AG20443 (cell line): ENCODE measurements at places on chromosomes 2 and 18.

DNA sequence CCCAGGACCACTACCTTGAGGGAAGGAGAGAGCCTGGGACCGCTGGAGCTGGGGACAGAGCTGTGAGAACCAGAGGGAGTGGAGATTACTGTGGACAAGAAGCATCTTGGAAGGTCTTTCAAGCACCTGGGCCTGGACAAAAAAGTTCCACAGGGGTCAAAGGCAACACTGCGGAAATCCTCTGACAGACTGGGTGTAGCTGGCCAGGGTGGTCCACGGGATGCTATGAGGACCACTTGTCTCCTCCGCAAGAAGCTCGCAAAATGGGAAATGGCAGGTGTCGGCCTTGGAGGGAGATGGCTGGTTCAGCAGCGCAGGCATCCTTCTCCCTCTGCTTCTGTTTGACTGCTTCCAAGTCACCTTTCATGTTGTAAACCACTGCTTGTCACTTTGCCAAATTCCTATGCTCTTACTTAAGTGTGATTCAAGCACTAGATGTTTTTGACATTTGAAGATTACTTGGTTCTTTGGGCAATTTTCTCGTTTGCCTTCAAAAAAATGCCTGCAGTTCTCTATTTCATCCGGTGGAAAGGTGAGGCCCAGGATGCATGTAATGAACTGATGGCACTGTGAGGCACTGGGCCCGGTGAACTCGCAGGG, 27.7 kb downstream of the KLHL29 start:
- DNase-seq: no peak

DNA sequence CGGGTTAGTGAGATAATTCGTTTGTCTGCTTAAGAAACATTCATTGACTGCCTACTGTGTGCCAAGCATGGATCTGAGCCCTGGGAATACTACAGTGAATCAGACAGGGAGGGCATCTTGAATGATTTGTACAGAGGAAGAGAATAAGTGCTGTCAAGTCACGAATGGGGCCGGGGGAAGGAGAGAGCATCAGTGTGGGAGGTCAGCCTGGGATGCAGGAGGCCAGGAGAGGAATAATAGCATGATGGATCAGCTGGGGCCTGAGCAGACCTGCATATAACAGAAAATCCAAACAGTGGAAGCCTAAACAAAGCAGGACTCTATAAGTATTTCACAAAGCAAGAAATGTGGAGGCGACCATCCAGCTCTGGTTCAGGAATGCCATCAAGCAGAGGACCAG, 55.4 kb upstream of the PAX8 start:
- no peak for DNase-seq

- no peak for DNase-seq
Measured at GRCh38 chr2:32360416-32360815, 3.6 kb downstream of the BIRC6 start.

DNA sequence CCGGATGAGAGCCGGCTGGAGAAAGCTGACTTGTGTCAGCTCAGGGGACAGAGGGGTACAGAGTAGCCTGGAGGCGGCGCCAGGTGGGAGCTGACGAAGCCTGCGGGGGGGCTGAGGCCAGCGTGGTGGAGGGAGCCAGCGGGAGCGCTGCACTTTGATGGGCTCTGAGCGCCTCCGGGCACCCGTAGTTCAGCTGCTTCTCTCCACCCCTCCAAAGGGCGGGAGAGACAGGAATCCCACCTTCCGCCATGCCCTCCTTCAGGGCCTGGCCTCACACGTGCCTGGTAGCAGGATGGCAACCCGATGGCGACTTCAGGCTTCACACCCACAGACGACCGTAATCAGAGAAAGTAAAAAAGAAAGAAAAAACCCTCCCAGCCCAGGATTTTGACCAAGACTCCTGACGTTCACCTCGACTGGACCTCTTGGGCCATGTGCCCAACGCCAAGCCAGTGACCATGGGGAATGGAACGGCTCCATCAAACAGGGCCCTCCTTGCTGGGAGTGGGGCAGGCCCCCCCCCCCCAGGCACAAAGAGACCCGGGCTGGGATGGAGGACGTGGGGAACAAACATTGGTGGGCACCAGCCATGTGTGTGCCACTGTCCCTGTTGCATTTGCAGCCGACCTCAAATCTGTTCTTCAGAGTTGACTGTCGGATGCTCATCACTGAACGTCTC, 60.7 kb upstream of the ASAP2 start:
- no peak for DNase-seq

- DNase-seq: no peak
Measured at GRCh38 chr2:222869252-222869560, 8.4 kb downstream of the ACSL3 start.

- DNase-seq: no peak
Measured at GRCh38 chr2:198327526-198327925, 523.1 kb downstream of the PLCL1 start.

DNA sequence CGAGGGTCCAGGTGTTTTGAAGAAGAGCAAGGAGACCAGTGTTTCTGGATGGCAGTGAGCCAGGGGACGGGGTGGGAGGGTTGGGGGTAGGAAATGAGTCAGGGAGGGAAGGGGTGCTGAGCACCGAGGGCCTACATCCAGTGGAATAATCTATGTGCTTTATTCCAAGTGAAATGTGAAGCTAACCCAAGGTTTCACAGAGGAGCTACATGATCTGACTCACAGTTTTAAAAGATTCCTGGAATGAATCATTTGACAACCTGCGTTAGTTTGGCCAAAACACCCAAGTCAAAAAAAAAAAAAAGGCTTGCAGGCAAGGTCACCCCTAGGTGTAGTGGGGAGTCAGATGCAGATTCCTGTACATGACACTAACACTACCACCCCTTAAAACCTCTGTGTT, 419.7 kb upstream of the MEX3C start:
- no peak for DNase-seq
